ENCODE measurements at places on chromosomes 4 and X.

- DNase-seq = no peak
Observed at GRCh38 chrX:85052205-85052604, 48.5 kb downstream of the APOOL start.

- no peak for DNase-seq
Observed at GRCh38 chr4:16072168-16072567, 11.7 kb downstream of the PROM1 start.

GRCh38 chrX:135707880-135708279 is 5.6 kb upstream of the CT45A1 start:
- peak; percentile 9 for DNase-seq

GRCh38 chrX:69210581-69210980 is 45.3 kb upstream of the PJA1 start:
- DNase-seq = no peak

DNA sequence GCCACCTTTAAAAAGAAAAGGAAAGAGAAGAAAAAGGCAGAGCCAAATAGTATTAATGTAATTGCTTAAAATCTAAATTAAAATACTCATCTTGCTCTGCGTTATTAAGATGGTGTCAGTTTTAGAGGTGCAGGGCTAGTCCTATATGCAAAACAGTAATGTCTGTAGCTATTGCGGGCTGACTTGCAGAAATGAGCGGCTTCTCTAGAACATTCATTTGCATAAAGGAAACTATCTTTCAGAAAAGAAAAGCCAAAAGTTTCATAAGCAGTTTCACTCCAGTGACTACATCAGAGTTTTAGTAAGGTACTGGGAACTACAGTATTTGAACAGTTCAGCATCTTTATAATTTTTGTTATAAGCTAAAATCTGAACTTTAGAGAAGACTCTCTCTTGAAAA is 6.0 kb downstream of the SMAD1 start:
- no peak for DNase-seq

DNA sequence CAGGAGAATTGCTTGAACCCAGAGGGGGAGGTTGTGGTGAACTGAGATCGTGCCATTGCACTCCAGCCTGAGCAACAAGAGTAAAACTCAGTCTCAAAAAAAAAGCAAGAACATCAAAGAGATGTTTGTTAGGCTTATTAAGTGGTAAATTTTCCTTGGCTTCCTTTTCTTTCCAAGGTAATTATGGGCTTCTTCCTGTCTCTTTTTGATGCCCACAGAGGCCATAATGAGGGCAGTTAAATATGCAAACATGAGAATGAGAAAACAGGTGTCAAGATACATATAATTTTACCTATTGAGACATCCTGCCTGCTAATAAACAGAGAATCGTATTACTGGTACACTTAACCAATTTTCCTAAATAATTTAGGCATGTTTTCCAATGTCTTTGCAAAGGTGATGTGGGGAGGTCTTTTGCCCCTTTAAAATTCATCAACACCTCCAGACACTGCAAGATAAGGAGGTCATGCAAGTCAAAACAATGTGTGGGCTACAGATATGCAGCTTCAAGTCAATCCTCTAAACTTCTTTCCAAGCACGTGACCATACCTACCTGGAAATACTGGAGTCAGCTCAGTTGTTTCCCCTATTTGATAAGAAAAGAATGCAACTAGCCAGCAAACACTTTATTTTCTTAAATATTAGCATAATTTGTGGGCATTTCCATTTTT is 2.7 kb downstream of the SLC39A8 start:
- DNase-seq = no peak

DNA sequence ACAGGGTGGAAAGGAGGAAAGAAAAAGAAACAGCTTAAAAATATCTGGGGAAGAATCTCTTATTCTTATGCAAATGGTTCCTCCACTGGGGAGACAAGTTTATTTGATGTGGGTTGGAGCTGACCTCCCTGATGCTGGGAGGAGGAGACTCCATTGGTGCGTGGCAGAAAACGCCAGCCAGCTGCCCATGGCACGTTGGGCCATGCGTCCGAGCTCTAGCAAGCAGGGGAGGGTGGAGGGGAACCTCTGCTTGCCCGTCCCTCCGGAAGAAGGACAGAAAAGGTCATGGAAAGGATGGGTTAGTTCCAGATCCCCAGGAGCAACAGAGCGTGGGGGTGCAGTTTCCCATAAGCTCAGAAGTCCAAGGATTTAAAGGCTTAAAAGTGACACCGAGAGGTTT is 210.4 kb downstream of the KLHL4 start:
- DNase-seq = no peak

- no peak for DNase-seq
Observed at GRCh38 chrX:13774696-13775095, 40.1 kb downstream of the OFD1 start.

DNA sequence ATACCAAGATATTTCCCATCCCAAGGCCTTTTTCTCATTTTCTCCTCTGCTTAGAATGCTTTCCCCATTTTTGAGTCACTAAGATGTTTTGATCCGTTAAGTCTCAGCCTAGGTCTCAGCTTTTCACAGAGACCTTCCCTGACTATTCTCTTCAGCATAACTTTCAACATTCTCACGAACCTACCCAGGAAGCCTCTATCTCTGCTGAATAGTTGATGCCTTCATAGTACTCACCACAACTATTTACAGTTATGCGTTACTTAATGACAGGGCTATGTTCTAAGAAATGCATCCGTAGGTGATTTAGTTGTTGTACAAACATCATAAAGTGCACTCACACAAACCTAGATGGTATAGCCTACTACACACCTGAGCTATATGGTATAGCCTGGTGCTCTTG is 64.5 kb downstream of the ARL9 start:
- no peak for DNase-seq

DNA sequence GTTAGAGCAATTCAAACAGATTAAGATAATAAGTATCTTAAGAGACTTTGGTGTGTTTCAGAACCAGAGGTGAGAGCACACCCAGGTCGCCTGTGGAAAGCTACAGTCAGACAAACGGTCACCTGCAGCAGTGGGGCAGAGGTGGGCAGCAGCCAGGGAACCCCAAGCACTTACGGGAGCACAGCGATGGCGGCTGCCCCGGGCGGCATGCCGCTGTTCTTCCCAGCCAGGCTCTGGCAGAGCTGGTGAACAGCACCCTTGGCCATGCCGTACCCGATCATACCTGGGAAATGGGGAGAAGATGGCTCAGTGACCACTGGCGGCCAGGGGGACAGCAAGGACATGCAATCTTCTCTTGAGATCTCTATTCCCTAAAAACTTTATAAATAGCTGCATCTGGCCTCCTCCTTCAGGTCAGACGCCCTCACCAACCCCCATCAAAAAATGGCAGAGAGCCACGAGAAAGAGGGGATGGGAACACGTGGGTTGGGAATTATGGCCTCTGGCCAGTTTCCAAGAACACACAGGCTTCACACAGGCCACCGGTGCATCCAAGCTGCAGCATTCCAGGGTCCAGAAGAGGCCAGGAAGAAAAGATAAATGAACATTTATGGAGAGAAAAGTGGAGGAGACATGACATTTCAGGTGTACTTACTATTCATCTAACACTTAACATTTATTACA is 19.7 kb downstream of the QDPR start:
- DNase-seq = no peak

DNA sequence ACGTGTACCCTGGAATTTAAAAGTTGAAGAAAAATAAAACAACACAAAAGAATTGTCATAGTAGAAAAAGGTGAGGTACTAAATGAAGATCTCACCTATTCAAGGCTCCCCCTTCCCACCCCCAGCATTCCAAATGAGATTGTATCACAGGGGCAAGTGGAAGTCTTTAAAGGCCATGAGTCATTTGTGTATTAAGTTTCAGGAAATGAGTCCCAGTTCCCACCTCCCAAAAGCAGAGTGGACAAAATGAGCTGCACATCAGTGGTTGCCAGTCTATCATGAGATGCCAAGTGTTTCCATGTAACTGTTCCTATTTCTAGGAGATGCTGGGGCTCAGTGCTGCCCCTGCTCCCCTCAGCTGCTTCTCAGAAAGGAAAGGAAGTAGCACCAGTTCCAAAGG is 20.1 kb downstream of the ARHGEF9 start:
- DNase-seq = no peak

DNA sequence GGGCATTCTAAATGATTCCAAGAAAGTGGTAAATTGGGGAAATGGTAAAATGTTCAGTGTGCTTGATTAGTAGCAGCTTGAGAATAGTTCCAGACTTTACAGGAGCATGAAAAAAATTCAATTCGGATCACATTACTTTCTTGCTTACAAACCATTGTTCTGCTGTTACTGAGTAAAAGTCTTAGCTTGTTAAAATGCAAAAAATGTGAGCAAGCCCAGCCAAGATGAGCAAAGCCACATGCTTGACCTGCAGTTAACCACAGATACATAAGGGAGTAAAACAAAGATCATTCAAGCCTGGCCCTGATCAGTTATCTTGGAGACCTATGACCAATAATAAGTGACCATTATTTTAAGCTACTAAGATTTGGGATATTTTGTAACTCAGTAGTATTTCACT is 562.9 kb upstream of the MAGEB2 start:
- no peak for DNase-seq

GRCh38 chrX:155094468-155095061 is 23.3 kb downstream of the BRCC3 start:
- DNase-seq = no peak

DNA sequence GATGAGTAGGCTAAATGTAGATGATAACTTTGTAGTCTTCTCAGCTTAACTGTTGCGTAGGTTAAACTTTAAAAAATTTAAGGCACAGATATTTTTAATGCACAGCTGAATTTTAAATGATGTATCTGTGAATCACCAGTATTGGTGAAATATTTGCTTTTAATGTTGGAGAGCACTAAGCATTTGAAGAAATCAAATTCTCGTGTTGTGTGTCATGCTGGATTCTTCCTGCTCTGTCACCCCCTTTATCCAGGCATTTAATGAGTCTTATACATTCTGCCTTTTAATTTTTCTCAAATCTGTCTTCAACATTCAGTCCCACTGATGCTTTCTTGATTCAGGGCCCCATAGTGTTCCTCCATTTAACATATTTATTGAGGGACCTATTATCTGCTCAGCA is 76.7 kb downstream of the SLC4A4 start:
- no peak for DNase-seq

- no peak for DNase-seq
Observed at GRCh38 chr4:158625544-158625943, 46.1 kb downstream of the C4orf46 start.

- no peak for DNase-seq
Observed at GRCh38 chr4:3438847-3439180, 3.0 kb upstream of the HGFAC start.

DNA sequence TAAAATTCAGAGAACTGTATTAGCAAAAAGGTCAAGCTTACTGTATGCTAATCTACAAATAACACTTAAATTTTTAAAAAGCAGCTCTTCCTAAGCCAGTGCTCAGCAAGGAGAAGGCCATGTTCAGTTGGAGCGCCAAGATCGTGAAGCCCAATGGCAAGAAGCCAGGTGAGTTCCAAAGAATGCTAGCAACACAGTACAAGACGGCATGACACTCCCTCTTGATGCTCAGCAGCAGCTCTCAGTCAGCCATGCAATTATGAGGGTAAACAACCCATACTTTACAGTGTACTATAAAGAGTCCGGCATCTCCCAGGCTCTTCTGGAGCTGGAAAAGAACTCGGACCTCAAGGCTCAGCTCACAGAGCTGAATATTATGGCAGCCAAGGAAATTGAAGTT is 34.9 kb downstream of the STX18 start:
- DNase-seq = no peak

DNA sequence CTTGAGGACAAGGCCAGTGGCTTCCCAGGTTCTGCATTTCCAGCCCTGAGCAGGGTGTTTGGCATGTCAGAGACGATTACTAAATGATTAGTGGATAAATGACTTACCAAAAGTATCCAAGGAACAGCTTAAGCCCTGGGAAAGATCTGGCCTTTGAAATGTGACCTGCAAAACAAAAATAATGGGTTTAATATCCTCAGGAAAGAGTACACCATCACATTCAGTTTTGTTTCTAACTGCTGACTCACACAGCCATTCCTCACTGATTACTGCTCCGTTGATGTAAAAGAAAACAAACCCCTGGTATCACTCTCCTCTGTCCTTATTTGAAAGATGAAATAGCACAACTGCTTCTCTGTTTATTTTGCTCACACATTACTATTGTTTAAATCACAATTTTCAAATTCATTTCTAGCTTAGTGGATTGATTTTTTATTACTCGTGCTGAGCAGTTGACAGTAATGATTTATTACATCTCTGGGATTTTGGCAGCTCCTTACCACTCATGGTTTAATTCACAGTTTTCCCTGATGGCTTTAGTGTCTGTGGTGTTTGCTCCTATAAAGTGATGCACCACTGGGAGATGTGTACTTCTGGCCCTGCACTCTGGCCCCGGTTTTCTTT is 117.0 kb downstream of the CBLL2 start:
- no peak for DNase-seq

- DNase-seq = no peak
Observed at GRCh38 chrX:124548571-124548970, 202.2 kb downstream of the SH2D1A start.

- DNase-seq = no peak
Observed at GRCh38 chrX:149248073-149248625, 257.0 kb downstream of the IDS start.

GRCh38 chrX:155263854-155264628 is at the start of gene RAB39B:
Gene RAB39B, minus strand, starts transcription at chrX:155264491. Its CDS starts 203 bp downstream, at chrX:155264288.
- peak; percentile 75 for DNase-seq

DNA sequence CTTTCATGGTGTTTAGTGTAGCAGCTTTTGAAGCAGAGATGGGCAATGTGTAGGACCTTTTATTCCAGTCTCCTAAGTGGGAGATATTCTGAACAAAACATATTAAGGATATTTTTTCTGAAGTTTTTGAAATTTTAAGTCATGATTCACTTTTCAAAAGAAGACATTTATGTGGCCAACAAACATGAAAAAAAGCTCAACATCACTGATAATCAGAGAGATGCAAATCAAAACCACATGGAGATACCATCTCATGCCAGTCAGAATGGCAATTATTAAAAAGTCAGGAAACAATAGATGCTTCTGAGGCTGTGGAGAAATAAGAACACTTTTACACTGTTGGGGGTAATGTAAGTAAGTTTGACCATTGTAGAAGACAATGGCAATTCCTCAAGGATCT is 76.0 kb downstream of the FAT4 start:
- no peak for DNase-seq

- DNase-seq = peak; percentile 64
Observed at GRCh38 chrX:129833153-129833990, 10.3 kb downstream of the ZDHHC9 start.

DNA sequence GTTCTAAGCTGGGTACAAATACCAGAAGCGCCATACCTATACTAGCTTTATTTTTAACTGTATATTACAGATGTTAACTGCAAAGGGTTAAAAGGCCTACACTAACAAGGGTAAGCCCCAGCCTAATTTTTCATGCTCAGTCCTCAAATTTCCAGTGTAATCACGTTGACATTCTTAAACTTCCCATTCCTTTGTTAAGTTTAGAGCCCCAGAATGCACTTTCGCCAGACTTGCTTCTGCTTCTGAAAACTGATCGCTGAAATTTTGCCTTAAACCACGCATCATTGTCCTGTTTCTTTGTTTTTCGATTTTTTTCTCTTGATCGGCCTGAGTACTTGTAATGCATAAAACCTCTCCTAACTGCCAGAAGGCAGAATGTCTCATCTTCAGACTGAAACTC is 2141.9 kb upstream of the AGA start:
- DNase-seq = no peak

Measured in head of caudate nucleus (tissue), 42 donors.